ENCODE measurements at places on chromosomes 12 and 14.

DNA sequence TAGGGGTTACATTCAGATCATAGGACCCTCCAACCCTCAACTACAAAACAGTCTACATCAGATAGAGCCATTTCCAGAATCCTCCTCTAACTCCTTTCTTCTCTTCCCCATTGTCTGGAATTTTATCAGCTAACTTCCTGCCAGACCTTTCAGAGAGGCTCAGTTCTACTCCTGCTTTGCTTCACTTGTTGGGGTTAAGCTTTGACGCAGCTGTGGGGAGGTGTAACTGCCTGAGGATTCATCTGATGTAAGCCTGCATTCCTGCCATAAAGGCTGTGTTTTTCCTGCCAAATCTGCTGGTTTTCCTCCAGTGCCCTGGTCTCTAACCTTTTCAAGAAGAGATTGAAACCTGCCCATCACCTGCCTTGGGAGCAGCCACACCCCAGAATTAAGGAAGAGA, 16.9 kb downstream of the DHRS2 start:
- no peak for DNase-seq

GRCh38 chr12:87967871-87968270, 61.3 kb downstream of the C12orf50 start:
- DNase-seq = no peak

DNA sequence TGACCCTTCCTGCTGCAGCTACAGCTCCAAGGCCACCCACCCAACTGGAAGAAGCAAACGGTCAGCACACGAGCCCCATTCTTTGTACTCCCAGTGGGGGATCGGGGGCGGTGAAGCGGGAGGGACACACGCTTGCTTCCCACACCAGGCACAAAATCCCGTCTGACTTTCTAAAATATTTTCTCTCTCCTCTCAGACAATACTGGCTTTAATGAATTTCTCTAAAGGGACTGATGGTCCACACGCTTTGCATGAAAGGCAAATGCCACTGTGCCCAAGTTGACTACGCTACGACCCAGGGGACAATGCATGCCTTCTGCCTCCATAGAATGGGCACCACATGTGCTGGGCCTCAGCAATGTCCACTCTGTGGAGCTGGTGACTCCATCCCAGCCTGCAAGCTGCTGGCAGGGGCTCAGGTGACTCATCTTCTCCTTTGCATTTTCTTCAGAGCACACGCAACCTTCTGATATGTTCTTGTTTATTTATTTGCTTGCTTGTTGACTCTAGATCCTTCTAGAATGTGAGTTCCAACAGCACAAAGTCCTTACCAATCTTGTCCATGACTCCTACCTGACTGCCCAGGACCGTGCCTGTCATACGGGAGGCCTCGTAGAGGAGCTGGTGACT, 15.6 kb downstream of the SYNE3 start:
- DNase-seq = no peak

DNA sequence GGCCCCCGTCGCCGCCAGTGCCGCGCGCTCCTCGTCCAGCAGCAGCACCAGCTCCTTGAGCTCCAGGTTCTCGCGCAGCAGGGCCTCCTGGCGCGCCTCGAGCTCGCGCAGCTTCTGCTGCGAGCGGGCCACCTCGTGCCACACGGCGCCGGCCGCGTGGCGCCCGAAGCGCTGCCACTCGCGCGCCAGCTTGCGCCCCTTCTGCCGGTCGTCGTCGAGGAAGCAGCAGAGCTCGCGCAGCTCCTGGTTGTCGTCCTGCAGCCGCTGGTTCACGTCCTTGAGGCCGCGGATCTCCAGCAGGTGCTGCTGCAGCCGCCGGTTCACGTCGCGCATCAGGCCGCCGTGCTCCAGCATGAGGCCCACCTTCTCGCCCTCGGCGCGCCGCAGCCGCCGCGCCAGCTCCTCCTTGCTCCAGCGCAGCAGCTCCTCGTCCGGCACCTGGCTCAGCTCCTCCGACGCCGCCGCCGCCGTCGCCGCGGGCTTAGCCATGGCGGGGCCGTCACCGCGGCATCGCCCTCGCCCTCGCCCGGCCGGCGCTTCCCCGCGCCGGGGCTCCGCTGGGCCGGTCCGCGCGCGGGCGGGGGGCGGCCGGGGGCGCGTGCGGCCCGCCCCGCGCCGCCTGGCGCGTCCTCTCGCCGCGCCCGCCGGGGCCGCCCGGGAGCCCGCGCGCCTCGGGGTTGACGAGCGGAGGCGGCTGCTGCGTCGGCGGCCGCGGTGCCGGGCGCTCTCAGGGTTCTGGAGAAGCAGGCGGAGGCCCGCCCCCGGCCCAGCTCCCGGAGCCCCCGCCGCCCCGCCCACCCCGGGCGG, at the start of gene CCDC85C:
Gene CCDC85C, minus strand, starts transcription at position 737 of the 807 bp plus-strand sequence. Its CDS starts 248 bp downstream, at position 489.
- DNase-seq = peak; percentile 60

- no peak for DNase-seq
Observed at GRCh38 chr12:73465106-73465505, 1072.5 kb upstream of the ATXN7L3B start.

GRCh38 chr14:24070285-24071143, 848 bp upstream of the CPNE6 start:
- DNase-seq = peak; percentile 77

DNA sequence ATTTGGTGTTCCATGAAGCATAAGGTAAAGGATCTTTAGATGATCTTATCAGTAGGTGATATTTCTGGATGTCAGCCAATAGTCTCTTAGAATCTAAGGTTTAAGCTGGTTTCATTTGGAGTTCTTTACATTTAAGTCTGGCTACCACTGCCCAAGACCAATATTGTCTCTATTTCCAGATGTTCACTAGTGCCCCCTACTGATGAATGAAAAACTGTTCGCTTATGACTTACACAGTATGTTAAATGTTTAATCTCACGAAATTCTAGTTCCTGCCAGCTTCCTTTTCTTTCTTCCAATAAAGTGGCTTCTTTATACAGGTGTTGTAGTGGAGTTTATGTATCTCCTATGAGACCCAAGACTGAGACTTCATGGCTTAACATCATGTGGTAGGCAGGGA, 31.8 kb upstream of the MIS18BP1 start:
- DNase-seq = no peak

DNA sequence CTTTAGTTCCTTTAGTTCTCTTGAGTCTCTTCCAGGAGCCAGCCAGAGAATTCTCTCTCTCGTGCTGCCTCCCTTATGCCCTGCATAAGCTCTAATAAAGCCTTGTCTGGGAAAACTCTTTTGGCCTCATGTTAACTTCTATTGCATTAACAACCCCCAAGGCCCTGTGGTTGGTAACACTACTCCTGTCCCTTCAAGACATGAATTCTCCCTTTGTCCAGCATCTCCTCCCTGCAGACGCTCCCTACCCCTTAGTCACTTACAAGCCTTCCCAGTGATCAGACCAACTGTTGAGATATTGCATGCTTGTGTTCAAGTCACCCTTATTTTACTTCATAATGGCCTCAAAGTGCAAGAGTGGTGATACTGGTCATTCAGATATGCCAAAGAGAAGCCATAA, 12.1 kb downstream of the LTBR start:
- DNase-seq = no peak

- DNase-seq = no peak
Observed at GRCh38 chr12:45655743-45656142, 73.8 kb upstream of the ARID2 start.

- DNase-seq = no peak
Observed at GRCh38 chr12:106527356-106527755, 55.4 kb upstream of the RFX4 start.

DNA sequence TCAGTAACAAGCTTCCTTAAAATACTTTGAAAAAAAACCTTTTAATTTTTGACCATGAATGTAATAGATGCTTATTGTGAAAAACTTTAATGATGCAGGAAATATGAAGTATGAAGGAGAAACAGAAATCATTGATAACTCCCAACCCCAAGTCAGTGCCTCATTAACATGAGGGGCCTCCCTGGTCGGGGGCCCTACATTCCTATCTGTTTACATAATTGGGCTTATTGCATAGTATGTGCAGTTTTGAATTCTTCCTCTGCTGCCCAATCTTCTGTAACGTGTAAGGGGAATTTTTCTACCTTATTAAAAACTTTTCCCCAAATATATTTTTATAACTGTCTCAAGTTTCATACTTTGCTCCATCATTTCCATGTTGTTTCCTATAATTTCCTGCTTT, 63.0 kb downstream of the SLC25A47 start:
- DNase-seq = no peak

- DNase-seq = no peak
Observed at GRCh38 chr12:47747126-47747525, 11.6 kb downstream of the RAPGEF3 start.

- DNase-seq = peak; percentile 80
Observed at GRCh38 chr14:65959563-65960024, 526.6 kb upstream of the CCDC196 start.

GRCh38 chr12:112382866-112383265, 635 bp upstream of the HECTD4 start:
- no peak for DNase-seq
